ENCODE measurements at places on chromosomes 2 and 18.

DNA sequence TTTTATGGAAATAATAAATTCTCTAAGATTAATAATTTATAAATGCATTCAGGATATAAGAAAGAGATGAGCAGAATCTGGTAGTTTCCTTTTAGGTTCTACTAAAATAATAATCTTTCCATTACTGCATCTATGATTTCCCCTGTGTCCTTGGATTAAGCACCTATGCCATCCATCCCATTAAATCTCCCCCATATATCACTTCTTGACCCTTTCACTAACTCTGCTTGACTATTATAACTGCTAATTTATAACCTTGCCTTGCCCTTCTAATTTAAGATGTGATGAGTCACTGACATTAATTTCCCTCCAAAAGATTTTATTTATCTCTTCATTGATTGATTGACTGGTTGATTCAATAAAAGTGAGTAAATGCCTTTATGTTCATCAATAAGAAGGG, 348.3 kb upstream of the LRATD1 start:
- DNase-seq: no peak

- no peak for DNase-seq
Observed at GRCh38 chr18:46335534-46336101, 231.4 kb downstream of the HAUS1 start.

DNA sequence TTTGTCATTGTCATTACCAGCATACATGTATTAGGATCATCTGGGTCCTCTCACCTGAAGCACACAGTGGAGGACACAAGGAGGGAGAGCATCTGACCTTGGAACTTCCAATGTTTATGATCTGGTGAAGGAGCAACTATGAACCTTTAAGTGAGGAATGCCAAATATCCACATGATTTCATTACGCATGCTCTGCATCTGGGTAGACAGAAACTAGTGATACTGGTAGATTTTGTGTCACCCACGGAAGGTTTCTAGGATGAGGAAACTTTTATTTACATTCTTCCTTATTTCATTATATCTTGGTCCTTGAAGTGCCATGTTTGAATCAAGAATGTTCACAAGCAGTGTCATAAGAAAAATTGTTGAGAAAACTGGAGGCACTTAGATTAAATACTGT, 32.1 kb downstream of the SPC25 start:
- no peak for DNase-seq

DNA sequence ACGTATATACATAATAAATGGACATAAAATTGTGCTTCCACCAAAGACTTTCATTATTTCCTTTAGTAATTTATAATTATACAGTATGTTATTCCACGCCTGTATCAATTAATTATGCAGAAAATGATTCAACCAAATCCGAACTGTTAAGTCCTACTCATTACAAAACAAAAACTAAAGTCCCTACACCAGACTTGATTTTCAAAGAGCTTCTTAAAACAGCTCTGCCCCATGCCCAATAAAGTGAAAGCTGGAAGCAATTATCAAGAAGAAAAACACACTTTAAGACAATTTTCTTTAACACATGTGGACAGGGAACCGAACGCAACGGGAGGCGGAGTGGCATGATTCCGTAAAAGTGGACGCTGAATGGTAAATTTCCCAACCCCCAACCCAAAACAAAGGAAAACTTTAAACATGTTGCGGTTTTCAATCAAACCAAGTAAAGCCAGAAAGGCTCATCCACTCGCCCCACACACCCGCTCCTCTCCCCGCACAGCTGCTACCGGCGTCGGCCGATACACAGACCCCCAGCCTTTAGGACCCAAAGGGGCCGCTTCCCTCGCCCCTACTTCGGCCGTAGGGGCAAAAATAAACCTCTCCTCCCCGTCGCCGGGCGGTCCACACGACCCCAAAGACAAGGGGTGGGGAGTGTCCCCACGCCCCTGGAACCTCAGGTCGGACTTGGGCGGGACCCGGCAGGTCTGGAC, 705 bp downstream of the YES1 start:
- DNase-seq: no peak

- no peak for DNase-seq
Observed at GRCh38 chr18:63058521-63058920, 261.0 kb downstream of the BCL2 start.

DNA sequence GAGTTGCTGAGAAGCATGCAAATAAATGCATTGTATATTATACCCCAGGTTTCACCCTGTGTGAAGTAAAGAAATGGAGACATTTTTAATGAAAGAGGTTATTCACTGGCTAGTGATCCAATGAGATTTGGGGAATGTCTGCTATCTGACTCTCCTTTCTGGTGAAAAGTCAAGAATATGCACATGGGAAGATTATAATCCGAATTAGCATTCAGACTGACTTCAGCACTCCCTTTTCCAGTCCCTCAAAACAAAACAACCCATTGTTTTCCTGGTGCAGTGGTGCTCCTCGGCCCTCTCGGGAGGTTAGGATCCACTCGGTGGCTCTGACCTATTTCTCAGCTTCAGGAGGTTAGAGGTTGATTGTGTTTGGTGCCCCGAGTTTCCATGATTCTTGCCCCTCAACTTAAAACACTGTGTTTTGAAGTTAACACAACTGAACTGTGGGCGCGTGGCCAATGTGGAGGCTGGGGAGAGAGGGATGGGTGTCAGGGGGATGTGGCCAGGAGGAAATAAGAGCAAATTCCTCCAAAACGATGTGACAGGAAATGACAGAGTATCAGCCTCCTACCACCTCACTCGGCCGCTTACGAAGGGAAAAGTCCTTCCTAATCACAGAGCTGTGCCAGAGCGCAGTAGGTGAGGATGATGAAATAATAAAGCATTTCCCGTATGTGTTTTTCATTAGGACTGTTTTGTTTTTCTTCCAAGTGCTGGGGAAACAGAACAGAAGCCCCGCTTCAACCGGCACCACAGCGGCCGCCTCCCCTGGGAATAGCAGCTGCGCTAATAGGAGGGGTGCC, 440.1 kb downstream of the MTX2 start:
- no peak for DNase-seq

DNA sequence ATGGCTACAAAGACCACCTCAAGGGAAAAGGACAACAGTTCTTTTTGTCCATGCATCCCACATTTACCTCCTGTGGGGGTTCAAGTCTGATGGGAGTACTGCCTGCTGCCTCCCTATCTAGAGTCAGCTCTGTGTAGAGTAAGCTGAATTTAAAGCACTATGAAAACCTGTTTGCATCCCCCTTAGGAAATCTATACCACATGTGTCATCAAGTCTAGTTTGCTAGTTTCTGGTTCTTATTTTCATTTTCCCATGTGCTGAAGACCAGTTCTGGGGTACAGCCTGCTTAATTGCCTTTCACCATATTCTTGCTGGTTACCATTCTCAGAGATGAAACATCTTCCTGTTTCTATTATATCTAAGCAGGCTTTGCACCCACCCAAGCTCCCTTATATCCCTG, 470.3 kb downstream of the MBD2 start:
- DNase-seq: no peak

DNA sequence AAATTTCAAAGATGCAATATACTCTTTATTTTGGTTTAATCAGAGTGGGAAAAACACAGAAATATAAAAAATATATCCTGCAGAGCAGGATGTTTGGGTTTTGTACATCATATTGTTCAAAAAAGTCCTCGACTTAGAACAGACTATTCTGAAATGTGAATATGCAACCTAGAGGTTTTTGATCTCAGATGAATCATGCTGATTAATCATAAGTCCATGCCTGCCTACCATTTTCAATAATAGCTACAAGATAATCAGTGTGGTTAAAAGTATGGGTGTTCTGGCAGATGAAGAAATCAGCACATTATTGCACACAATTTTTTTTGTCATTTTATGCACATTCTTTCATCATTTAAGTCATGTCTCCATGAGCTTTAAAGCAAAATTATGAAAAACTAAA, 1261.0 kb upstream of the NXPH2 start:
- DNase-seq: no peak

DNA sequence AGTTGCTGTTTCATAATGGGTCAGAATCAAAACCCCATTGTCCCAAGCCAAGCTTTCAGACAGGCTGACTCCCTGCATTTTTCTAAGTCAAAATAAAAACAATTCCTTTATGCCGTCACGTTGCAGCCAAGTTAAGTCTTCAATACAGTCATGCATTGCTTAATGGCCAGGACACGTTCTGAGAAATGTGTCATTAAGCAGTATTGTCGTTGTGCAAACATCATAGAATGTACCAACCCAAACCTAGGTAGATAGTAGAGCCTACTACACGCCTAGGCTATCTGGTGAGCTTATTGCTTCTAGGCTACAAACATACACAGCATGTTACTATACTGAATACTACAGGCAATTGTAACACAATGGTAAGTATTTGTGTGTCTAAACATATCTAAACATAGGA, 160.4 kb upstream of the FOSL2 start:
- DNase-seq: no peak

- DNase-seq: no peak
Observed at GRCh38 chr2:68857855-68858456, 13.2 kb downstream of the BMP10 start.

- no peak for DNase-seq
Observed at GRCh38 chr2:63023444-63023843, 27.2 kb upstream of the OTX1 start.

- DNase-seq: no peak
Observed at GRCh38 chr2:215740071-215740470, 273.3 kb downstream of the MREG start.

- no peak for DNase-seq
Observed at GRCh38 chr2:42922790-42923579, 130.6 kb upstream of the HAAO start.

DNA sequence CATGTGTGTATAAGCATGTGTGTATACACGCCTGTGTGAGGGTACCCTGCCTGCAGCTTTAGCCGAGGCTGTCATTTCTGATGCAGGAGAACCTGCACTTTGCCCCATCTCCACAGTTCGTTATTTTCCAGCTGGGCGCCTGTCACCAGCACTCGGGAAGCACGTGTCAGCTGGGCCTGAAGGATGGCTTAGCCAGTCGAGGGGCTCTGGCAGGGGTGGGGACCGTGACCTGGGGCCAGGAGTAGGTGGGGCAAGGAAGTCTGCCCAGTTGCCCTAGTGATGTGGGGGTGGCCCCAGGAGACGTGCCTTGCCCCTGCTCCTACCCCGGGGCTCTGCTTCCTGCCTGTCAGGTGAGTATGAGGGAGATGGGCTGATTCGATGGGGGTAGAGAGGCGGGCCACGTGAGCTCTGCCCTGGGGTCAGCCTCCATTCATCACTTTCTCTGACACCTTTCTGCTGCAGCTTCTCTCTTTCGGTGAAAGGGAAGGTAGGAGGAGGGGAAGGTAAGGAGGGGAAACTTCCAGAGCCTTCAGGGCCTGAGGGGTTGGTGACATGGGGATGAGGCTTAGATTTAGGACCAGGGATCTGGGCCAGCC, 130.6 kb upstream of the SKOR2 start:
- DNase-seq: no peak

GRCh38 chr2:25257931-25258846, 83.5 kb downstream of the DNMT3A start:
- DNase-seq: no peak

DNA sequence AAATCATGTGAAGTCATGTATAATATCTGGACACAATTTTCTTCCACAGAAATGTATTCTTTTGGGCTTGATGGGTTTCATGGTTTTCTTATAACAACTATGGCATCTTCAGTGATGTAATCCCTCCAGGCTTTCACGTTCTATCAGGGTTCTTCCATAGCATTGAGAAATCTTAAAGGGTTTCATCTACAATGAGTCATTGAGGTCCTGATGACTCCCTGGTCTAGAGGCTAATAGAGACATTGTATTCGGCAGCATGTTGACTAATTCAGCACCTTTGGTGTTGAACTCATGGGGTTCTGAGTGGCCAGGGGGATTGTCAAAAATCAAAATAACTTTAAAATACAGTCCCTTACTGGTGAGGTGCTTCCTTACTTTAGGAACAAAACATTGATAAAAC, 614.0 kb upstream of the CRIM1 start:
- no peak for DNase-seq

- DNase-seq: no peak
Observed at GRCh38 chr2:55609938-55610578, 7.4 kb downstream of the PPP4R3B start.

- no peak for DNase-seq
Observed at GRCh38 chr2:211985393-211985792, 553.2 kb downstream of the ERBB4 start.

- DNase-seq: no peak
Observed at GRCh38 chr2:20516291-20516645, 69.4 kb downstream of the RHOB start.

DNA sequence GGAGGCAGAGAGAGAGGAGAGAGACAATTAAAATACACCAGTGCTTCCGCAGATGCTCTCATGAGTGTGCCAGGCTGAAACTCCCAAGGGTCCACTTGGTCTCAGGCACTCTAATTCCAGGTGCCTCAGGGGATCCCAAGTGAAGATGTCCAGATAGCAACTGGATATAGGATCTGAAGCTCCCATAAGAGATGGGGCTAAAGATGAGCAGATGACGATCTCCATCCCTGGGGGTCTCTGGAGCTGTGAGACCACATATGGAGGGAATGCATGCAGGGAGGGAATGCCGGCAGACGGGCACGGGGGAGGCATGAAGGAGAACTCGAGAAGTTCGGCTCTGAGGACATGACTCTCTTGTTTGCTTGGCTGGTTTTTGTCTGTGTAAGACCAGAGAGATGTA, 223.7 kb upstream of the RAB6C start:
- no peak for DNase-seq

GRCh38 chr18:56649996-56650395, 1.2 kb upstream of the WDR7 start:
- no peak for DNase-seq

DNA sequence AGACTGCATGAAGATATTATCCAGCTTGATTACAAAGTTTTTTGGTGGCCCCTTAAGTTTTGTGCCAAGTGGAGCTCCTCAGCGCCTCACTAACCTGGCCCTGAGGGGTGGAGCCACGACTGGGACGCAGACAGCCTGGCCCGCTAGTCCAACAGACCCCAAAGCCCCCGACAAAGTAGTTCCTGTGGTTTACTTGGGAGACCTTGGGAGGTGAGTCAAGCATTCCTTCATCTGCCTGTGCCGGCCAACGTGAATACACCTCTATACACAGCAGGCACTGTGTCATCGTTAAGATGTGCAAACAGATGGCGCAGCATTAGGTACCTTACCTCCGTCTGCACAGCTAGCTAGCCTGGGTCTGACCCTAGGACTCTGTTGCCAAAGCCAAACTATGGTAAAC, 55.0 kb upstream of the LAMA1 start:
- DNase-seq: no peak

- DNase-seq: no peak
Observed at GRCh38 chr18:36711014-36711725, 117.6 kb downstream of the TPGS2 start.

DNA sequence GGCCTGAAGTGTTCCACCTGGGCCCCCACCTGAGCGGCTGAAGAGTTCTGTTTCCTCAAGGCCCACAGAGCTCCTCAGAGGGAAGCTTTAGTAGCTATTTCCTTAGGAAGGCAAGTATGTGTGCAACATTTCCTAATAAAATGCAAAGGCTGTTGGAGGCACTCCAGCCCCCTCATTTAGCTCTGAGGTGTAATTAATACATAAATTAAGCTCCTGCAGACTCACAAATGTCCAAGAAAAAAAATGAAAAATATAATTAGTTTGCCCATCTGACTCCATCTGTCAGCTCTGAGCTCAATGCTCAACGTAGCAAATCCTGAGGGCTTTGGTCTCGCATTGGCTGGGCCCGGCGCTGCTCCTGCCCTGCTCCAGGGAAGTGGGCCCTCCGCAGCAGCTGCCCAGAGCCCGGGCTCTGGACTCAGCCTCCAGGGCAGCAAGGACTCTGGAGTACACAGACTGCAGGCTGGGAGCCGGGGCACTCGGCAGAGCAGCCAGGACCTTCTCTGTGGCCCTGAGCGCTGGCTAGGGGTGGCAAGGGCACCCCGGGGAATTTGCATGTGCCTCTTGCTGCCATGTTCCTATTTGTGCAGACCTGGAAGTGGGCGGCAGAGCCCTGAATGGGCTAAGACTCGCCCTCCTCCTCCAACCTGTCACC, 23.4 kb upstream of the C1QL2 start:
- DNase-seq: no peak
